GM10248 (cell line): ENCODE measurements at places on chromosomes 12 and 14.

- DNase-seq: no peak
Measured at GRCh38 chr12:123897221-123897620, 75.4 kb downstream of the CCDC92 start.

DNA sequence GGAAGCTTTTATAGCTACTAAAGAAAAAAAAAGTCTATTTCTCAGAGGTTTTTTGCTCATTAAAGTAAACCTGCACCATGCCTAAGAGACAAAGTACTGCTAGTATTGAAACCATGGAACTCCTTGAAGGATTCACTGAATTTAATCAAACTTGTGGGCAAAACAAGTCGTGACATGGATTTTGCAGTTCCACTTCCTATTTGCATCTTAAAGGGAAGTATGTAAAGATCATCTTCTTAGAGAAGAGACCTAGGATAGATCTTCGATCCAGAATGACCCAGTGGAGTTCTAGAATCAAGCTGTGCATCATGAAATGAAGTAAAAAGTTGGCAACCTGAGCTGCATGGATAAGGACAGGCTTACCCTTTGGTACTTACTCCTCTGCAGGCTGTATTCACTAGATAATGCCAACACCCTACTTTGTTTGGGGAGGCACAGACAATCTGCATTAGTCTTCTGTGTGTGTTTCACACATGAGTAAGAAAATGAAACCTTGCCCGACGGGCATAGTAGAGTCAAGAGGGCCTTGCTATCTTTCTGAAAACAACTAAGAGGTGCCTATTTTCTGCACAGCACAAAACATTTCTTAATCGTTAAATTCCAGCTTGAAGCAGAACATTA lies 1.9 kb downstream of the GNG2 start:
- DNase-seq: no peak

DNA sequence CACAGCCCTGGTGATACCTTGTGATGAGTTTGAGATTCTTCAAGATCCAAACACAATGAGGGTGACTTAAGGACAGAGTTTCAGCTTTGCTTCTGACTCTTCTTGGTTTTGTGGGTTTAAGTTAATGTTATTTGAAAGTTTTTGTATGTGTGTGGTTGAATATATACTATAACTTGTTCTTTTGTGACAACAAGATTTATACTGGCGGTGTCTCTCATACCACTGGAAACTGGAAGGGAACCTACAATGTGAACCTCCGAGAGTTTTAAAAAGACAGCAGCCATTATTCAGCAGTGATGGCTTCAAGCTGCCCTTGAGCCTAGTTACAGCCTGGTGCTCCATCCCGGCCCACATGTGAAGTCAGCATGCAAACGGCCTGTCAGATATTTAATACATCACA lies 87.9 kb upstream of the IGF1 start:
- no peak for DNase-seq

DNA sequence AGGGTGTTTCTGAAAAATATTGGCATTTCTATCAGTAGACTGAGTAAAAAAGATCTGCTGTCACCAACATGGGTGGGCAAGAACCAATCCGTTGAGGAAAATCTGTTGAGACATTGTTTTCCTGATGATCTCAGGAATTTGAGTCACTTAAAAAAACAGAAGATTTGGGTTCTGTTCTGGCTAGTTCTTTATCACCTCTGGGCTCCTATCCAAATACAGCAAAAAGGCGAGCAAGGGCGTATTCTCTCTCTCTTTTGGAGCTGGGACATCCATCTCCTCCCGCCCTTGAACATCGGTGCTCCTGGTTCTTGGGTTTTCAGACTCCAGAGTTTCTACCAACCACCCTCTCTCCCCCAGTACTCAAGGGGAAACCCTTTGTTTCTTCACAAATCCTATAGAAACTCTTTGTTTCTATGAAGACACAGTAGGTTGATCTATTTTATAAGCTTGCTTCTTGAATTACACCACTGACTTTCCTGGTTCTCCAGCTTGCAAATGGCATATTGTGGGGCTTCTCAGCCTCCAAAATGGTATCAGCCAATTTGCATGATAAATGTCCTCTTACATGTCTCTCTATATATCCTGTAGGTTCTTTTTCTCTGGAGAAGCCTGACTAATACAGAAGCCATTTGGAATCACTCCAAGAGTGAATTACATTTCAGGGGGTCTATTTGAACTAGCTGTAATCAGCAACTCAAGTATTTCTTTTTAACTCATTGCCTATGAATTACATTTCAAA lies 263.9 kb upstream of the TMTC1 start:
- DNase-seq: no peak

GRCh38 chr14:24406416-24406815 lies 7.6 kb downstream of the NYNRIN start:
- DNase-seq: no peak

- no peak for DNase-seq
Measured at GRCh38 chr12:129966146-129966995, 62.5 kb upstream of the TMEM132D start.

DNA sequence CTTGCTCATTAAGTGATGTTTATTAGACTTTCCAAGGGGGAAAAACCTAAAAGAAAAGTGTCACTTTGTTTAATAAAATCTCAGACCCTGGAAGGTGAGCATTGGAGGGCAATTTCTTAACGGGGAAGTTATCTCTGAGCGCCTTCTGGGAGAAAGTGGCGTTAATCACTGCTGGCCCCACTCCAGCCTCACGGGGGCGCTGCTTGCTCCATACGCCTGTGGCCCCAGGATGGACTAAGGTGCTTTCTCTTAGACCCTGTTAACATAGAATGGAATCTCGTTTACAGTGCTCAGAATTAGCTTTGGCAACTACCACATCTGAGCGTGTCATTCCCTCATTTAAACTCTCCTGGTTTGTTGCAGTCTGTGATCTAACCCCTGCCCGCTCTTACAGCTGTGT lies 16.4 kb upstream of the PRIMA1 start:
- no peak for DNase-seq

- no peak for DNase-seq
Measured at GRCh38 chr12:80702889-80703805, 4.3 kb upstream of the MYF6 start.

DNA sequence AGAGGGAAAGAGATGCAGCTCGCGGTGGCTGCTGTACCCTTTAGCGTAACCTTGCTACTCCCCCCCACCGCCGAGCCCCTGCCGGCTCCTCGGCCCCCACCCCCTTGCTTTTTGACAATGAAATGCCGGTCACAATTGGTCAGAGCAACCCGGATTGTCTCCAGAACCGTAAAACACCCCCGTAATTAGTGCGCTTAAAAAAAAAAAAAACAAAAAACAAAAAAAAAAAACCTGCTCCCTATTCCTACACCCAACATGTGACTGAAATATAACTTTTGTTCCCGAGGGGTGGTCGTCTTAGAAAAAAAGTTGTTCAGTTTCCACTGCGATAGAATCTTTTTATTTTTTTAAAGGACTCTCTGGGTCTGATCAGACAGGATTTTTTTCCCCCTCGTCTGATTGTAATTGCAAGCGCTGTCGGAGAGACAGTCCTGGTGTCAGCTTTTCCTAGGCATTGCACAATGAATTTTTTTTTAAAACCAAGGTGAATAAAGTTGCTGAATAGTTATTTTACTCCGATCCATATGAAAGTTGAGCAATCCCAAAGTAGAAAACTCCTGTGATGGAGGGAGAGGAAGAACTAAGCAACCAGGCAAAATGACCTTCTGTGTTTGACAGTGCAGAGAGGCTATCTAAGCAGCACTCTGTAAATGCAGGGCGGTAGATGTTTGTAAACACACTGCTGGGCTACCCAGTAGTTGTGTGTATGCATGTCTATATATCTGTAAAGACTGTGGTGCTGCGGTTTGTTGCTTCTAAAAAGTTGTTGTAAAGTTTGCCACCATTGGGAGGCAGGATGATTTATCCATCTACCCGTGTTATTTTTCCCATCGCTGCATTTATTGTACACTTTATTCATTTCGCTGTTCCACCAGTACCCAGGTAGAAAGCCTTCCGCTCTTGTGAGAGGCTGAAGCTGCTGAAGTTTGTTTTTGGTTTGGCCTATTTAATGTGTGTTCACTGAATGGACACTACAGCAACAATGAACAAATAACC lies 1.1 kb downstream of the ETV6 start:
- DNase-seq: no peak

GRCh38 chr12:124617615-124618014 lies 50.2 kb upstream of the NCOR2 start:
- no peak for DNase-seq

DNA sequence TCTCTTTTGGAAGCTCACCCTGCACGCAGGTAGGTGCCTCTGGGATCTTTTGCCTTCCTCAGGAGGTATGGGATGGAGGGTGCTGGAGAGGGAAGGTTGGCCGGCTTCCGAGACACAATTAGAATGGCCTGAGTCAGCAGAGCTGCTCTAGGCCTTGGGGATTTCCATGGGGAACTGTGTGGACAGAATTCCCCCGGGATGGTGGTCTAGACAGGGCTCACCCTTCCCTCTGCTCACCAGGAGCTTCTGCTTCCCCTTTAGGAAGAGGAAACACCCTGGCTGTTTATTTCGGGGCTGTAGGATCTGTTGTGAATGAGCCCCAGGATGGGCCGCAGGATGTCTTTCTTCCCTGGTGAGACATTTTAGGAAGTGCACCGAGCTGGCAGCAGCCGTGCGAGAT lies 43.7 kb upstream of the TMED10 start:
- no peak for DNase-seq

DNA sequence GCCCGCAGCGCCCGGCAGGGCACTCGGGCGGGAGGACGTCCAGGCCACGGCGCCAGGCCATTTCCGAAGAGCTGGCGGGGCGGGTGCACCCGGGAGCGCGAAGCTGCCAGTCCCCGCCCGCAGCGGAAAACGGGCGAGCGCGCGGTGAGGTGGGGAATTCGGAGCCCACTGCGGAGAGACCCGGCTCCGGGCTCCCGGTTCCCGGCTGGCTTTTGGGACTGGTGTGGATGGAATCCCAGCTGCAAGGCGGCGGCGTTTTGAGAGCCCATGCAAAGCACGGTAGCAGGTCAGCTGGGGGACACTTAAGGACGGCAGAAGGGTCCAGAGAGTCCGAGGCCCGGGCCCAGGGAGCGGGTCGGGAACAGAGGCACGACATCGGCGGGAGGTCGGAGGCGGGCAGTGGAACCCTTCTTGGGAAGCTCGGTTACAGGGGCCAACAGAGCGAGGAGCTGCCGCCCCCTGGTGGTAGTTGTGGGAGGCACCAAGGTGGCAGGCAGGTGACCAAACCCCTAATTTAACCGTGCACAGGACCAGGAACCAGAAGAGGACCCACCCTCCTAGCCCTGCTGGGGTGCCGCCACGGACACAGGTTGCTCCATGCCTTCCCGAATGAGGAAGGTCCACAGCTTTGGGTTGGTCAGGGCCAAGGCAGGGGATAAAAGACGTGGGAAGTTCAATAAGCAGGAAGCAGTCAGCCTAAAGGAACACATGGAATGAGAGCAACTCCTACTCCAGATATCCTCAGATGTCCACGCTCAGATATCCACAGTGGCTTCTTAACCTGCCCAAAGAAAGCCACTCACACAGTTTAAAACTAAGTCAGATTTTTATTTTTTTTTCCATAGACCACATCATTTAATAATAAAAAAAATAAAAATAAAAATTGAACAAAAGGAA lies 685 bp upstream of the CDH24 start:
- DNase-seq: peak; percentile 90

- no peak for DNase-seq
Measured at GRCh38 chr14:84792722-84793410, 737.1 kb upstream of the FLRT2 start.

GRCh38 chr12:54028314-54029201 lies at the start of gene HOXC6:
Gene HOXC6, plus strand, starts transcription at chr12:54028440. Its CDS starts 82 bp downstream, at chr12:54028522.
- DNase-seq: no peak
